ENCODE measurements at places on chromosomes 13 and 19.
A peak's percentile ranks its signal among the peaks of the same experiment; 100 is the strongest.

- DNase-seq: no peak
Measured at GRCh38 chr13:34959489-34959888, 17.4 kb downstream of the NBEA start.

DNA sequence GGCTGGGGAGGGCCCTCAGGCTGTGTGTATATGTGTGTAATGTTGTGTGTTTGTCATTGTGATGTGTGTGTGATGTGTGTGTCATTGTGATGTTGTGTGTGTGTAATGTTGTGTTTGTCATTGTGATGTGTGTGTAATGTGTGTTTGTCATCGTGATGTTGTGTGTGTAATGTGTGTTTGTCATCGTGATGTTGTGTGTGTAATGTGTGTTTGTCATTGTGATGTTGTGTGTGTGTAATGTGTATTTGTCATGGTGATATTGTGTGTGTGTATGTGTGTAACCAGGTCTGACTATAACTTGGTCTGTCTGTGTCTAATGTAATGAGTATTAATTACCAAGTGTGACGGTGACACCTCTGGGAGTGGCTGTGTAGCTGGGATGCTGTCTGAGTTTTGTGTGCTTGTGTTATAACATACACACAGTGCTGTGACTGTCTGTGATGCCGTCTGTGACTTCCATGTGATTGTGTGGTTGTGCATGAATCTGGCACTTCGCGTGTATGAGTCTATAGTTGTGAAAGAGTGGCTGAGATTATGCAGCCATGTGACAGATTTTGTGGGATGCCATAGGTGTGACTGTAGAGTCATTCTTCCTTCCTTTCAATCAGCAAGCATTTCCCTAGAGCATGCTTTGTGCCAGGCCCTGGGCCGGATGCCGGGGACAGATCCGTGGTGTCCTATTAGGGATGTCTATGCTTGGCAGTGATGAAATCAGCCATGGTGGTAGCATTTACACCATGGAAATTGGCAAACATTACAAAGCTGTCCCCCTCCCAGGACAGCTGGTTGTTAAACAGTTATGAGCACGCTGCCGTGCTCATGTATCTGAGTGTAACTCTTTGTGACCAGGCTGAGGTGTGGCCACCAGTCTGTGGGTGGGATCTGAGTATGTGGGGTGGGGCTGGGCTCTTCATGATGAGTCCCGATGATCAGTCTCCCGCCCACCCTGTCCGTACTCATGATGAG, 6.4 kb downstream of the TNFSF14 start:
- DNase-seq: no peak

DNA sequence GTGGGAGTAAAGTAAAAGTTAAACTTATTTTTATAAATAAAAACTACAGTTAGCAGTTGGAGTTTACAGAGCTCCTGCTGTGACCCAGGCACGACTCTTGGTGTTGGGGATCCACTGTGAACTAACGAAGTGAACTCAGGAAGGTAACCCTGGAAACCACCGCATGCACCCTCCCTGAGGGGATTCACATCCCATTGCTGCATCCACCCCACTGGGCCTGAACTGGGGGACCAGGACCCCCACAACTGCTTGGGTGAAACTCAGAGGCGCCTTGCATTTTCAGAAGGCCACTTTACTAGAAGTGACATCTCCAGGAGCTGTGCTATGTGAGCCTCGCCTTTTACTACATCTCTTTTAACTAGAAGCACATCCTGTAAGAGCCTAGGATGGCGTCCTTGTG, 166.4 kb downstream of the TEX29 start:
- no peak for DNase-seq

GRCh38 chr13:76939215-76939614, 9.1 kb upstream of the ACOD1 start:
- DNase-seq: no peak

- DNase-seq: peak; percentile 45
Measured at GRCh38 chr19:31338069-31338776, 11.0 kb downstream of the TSHZ3 start.

DNA sequence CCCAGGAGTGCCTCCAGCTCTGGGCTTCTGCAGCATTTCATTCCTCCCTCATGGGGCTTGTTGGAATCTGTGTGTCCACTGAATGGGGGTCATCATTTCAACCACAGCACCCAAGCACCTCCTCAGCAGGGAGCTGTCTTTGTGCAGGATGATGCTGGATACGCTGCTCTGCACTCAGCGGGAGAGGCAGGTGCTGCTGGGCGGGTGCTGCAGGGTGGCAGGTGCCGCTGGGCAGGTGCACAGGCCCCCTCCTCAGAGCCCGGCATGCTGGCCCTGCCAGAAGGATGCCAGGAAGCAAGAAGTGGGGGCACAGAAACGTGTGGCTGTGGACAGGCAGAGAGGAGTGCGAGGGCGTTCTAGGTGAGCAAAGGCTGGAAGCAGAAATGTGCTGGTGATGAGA, 121.8 kb upstream of the VSTM2B start:
- no peak for DNase-seq

GRCh38 chr13:97332742-97333141, 101.2 kb upstream of the RAP2A start:
- no peak for DNase-seq

DNA sequence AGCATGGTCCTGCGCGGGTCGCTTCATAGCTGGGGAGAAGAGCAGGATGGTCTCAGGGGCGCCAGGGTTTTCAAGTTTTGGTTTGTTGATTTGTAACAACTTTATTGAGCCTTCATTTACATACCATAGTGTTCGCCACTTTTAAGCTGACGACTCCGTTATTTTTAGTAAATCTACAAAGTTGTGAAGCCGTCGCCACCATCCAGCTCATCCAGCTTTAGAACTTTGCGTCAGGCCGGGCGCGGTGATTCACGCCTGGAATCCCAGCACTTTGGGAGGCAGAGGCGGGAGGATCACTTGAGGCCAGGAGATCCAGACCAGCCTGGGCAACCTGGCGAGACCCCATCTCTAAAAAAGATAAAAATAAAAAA, 404 bp downstream of the C19orf44 start:
- no peak for DNase-seq

DNA sequence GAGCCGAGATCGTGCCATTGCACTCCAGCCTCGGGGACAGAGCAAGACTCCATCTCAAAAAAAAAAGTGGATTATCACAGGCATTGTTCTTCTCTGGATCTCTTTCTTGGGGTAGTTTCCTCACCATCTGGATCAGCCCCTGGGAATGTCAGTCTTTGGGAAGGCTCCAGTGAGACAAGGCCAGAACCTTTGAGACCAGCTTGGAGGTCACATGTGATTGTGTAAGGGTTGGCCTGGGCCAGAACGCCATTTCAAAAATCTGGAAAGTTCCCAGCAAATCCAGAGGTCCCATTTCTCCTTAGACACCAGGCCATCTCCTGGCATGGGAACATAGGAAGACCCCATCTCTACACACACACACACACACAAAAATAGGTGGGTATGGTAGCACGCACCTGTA, 14.2 kb upstream of the ANGPTL8 start:
- no peak for DNase-seq

DNA sequence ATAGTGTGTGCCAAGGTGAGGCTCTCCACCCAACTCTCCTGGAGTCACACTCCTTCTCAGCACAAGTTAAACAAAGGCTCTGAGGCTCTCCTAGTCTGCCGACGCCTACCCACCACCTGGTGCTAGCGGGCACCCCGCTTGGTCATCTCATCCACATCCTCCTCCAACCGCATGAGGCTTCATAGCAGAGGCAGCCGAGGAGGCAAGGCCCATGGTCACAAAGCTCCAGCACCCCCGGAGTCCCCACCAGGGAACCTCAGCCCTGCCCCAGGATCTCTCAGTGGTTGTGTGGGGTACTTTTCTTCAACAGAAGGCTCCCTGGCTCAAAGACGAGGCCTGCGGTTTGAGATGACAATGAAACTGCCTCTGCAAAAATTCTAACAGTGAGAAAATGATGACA, 43.0 kb downstream of the STK24 start:
- no peak for DNase-seq

DNA sequence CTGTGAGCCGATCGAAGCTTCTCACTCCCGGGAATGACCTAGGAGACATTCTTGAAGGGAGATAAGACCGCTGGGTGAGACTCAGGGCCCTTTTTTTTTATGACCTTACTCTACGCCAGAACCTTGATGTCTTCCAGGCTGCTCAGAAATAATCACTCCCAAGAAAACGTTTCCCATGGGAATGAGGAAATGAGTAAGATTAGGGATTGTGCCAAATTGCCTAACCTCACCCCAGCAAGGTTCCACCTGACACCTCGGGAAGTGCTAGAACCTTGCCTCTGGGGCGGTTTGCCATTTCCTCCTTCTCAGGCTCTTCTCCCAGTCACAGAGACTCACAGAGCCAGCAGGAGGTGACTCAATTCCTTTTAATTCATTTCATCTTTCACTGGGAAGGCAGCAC, 2.3 kb downstream of the SLC46A3 start:
- peak; percentile 3 for DNase-seq

DNA sequence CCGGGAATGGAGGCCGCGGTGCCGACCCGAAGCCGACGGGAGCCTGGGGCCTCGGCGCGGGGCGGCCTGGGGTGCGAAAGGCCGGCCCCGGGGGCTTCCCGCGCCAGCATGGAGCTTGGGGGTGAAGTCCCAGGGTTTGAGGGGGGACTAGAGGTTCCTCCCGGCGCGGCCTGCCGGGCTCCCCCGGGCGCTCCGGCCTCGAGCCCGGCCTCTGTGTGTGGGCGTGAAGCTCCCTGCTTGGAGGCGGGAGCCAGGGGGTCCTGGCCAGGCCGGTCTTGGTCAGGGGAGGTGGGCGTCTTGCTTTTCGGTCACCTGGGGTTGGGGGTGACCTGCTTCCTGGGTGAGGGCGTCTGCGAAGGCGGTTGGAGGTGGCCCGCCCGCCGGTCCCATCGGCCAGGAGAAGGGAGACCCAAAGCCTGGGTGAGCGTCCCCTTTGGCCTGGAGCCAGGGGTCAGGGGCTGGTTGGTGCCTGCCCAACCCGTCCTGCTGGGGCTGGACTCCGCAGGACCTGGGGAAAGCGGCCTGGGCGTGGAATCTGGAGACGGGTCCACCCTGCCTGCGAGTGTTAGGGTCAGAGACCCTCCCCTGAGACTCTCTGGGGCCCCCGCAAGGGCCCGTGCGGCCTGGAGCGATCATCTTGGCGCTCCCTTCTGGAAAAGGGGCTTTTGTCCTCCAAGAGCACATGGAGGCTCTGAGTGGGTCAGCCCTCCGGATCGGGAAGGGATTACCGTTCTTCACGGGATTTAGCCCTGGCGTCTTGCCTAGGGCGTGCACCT, 535 bp downstream of the BSG start:
- peak; percentile 41 for DNase-seq

DNA sequence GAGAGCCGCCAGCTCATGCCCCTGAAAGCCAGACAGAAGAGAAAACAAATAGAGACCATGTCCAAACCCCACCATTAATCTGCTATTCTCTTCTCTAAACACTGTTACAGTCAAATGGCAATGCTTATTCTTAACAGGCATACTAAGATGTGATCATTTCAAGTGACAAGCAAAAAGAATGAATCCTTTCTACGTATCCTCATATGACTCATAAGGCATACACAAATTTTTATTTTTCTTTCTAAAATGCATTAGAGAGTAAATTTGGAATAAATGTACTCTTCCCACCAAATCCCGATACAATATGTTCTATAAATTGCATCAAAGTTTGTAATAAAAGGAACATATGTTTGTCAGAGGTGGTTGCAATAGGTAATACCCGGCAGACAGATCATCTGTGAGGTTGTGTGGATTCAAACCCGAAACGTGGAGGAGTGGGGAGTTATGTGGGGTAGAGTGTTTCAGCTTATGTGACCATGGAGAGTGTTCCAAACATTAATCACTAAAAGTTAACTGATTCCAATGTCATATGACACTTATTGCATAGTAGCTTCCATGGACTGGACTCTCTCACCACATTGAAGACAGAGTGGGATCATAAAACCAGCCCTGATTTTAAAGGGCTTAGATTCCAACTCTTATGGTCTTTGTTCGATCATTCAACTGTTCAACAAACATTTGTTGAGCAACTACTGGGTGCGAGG, 213.1 kb downstream of the DCLK1 start:
- DNase-seq: no peak

DNA sequence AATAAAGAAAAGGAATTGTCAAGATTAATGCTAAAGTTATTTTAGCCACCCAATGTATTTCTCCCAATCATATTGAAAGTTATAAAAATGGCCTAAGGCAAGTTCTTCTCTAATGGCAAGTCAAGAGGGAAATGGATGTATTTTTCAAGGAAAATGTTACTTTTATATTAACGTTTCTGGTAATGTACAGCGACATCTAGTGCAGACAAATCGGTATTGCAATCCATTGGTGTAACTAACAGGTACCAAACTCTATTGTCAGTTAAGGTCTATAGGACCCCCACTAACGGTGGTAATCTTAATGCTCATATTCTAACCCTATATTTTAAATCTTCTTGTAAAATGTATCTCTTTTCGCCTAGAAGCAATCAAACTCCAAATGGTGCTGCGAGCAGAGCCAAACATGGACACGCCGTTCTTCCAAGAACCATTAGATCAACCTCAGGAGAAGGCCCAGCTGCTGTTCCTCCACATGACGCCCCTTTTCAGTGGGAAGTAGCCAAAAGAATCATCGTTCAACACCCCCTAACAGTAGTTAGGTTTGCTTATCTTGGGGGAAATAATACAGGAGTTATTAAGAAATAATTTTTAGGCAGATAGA, 98.5 kb upstream of the PABPC3 start:
- peak; percentile 50 for DNase-seq

GRCh38 chr13:60583196-60583888, 186.3 kb downstream of the TDRD3 start:
- DNase-seq: no peak

GRCh38 chr13:105345131-105345530, 1190.3 kb downstream of the EFNB2 start:
- no peak for DNase-seq

GRCh38 chr13:39244561-39245230, 206.4 kb downstream of the NHLRC3 start:
- DNase-seq: no peak

- DNase-seq: no peak
Measured at GRCh38 chr13:70223911-70224310, 115.7 kb upstream of the KLHL1 start.

DNA sequence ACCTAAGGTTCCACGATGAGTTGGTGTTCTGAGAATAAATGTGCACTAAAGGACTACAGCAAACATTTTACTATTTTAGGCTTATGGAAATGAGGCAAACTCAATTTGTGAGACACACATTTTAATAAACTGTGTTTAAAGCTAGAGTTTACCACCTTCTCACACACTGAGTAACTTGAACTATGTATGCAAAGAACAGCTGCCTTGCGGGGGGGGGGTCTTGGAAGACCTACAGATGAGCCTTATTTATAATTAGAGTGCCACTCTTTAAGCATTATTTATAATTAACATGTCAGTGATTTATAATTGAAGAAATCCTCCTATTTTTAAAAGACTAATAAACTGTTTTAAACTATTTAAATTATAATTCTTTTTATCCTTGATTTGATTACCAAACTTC, 300.4 kb downstream of the DLEU7 start:
- no peak for DNase-seq
